ENCODE measurements at places on chromosomes 4 and X. TPM values are rescaled to one million over a fixed set of nuclear protein-coding genes. Genes with fewer than 3 reads are reported as not detected.

The EDA2R gene
- 8.5 TPM for total RNA-seq

The NDP gene
- total RNA-seq = 0.27 TPM

The GABRQ gene
- not detected for total RNA-seq

The ENAM gene
- not detected for total RNA-seq

The SH2D1A gene
- 0.71 TPM for total RNA-seq

The HTN1 gene
- total RNA-seq = not detected

The PDGFC gene
- total RNA-seq = 32.8 TPM

The AFM gene
- total RNA-seq = not detected

The RNF128 gene
- total RNA-seq = not detected

- no peak overlapping the region for H3K27ac ChIP-seq
- DNase-seq = no peak
- H3K4me1 ChIP-seq = no peaks in the 10 kb centered on the region
- H3K4me3 ChIP-seq = no peak overlapping the region
Observed at GRCh38 chrX:18548996-18549395, 122.9 kb downstream of the RS1 start.

DNA sequence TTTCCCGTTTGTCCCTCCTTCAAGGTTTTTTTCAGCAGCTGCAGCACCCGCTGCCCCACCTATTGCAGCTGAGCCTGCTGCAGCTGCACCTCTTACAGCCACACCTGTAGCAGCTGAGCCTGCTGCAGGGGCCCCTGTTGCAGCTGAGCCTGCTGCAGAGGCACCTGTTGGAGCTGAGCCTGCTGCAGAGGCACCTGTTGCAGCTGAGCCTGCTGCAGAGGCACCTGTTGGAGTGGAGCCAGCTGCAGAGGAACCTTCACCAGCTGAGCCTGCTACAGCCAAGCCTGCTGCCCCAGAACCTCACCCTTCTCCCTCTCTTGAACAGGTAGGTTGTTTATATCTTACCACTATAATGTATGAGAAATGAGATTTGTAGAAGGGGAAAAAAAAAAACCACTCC, 4.5 kb downstream of the PRR27 start:
- no peaks in the 10 kb centered on the region for H3K36me3 ChIP-seq
- H3K27me3 ChIP-seq = no peaks in the 10 kb centered on the region
- H3K4me1 ChIP-seq = no peaks in the 10 kb centered on the region
- no peak for DNase-seq

DNA sequence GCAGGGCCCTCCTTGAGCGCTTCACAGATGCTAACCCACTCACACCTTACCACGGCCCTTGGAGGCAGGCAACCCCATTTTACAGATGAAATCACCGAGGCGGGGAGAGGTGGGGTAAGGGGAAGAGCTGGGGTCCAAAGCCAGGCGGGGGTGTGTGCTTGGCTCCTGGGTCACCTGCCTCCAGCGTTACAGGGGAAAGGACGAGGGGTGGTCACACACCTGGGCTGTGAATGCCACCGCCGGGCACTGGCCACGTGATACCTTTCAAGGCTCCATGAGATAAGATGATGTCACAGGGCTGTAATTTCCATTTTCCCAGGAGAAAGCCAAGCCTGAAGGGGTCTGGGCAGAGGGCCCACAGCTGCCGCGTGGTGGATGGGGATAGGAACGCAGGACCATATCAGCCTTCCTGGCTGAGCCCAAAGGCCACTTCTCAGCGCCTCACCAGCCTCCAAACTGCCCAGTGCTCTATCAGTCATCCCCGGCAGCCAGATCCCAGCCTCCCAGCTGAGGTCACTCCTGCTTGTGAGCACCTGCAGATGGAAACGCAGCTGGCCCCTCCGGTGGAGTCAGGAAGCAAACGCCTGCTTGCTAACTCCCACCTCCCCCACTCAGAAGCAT, 62.4 kb upstream of the CRMP1 start:
- H3K27me3 ChIP-seq = no peaks in the 10 kb centered on the region
- H3K4me3 ChIP-seq = no peak overlapping the region
- DNase-seq = no peak
- H3K4me1 ChIP-seq = no peaks in the 10 kb centered on the region
- H3K27ac ChIP-seq = no peak overlapping the region
- H3K36me3 ChIP-seq = no peaks in the 10 kb centered on the region

GRCh38 chr4:134747108-134747805, 545.7 kb upstream of the PABPC4L start:
- DNase-seq = no peak
- H3K27ac ChIP-seq = no peak overlapping the region
- H3K4me1 ChIP-seq = no peaks in the 10 kb centered on the region
- no peaks in the 10 kb centered on the region for H3K27me3 ChIP-seq

DNA sequence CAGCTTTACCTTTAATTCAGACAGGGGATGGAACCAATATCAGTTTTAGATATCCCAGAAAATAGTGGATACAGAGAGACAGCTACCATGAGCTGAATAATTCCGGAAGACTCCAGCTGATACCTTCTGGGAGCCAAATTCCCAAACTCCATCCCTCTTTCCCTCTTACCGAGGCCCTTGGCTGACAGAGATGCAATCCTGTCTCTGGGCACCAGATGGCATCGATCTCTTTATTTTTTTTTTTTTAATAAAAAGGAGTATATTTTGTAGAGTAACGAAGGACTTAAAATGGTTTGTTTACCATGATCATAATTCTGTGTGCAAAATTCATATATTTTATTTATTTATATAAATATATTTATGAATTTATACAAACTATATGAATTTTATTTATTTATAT, 31.0 kb downstream of the RAB40A start:
- DNase-seq = no peak
- H3K27ac ChIP-seq = no peak overlapping the region
- no peak overlapping the region for H3K4me3 ChIP-seq

DNA sequence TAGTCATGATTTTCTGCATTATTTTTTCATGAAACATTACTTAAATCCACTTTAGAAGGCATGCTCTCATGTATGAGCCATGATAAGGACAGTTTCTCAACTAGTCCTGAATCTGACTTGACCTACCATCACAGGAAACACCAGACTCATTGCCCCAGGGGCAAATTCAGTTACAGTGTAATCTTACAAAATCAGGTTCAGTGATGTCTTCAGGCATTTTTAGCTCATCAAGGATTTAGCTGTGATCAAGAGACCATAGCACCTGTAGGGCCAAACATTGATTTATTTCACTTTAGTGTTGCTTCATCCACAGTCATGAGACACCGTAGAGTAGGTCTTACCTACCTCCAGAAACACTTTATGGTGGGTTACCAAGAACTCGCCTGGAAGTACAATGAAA, 3.1 kb upstream of the TASL start:
- H3K27me3 ChIP-seq = no peaks in the 10 kb centered on the region
- DNase-seq = no peak
- no peaks in the 10 kb centered on the region for H3K36me3 ChIP-seq
- no peaks in the 10 kb centered on the region for H3K4me1 ChIP-seq

DNA sequence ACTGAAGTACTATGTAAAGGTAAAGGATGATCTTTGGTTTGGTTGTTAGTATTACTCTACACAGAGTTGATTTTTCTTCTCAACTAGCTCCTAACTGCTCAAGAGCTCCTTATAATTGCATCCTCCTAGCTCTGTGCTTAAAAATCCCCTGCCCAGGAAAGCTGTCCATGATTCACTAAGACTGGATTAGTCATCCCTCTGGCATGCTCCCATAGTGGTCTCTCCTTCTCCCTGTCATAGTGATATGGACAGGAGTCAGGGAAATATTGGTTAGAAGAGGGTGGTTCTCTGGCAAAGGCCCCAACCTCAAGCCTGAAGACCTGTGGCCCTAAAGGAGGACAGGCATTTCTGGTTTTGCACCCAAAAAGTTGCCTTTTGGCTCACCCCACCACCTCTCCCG, 242.3 kb upstream of the KCNIP4 start:
- no peak for DNase-seq
- H3K27me3 ChIP-seq = no peaks in the 10 kb centered on the region
- H3K27ac ChIP-seq = no peak overlapping the region
- H3K4me1 ChIP-seq = no peaks in the 10 kb centered on the region

DNA sequence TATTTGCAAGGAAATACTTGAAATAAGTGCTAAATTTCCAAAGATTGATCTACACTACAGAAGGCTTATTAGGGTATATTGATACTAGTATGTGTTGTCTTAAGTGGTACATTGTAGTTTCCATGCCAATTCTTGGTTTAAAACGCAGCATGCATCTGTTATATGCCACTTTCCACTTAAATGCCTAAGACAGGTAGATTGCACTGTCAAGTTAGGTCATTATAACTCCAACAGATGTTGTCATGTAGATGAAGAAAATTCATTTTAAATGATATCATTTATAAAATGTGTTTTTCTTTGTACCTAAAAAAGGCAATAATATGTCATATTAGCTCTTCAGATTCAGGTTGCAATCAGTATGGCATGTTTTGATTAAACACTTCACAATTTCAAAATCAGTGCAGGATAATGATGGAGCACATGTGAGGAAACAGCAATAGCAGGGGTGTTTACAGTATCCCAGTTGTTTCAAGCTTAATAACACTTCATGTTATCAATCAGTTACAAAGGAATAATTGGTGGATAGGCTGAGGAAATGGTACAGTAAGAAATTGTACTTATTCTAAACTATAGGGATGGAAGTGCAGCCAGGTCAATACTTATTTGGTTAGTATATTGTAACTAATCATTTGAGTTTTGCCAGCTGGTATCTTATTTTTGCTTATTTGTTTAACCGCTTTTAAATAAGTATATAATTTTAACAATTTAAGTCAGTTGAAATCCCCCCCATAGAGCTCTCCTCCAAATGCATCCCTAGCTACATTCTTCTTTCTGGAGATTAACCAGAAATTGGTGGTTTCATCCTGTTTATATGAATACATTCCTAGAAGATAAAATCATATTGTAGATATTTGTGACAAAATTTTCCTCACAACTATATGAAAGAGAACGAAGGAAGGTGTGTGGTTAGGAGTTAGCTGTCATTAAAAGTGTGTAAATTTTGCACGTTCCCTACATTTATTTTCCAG, 454.4 kb upstream of the ATOH1 start:
- no peak overlapping the region for H3K27ac ChIP-seq
- no peaks in the 10 kb centered on the region for H3K4me1 ChIP-seq
- H3K4me3 ChIP-seq = no peak overlapping the region
- no peaks in the 10 kb centered on the region for H3K27me3 ChIP-seq

- H3K27ac ChIP-seq = no peak overlapping the region
- DNase-seq = no peak
- no peaks in the 10 kb centered on the region for H3K36me3 ChIP-seq
- H3K4me1 ChIP-seq = no peaks in the 10 kb centered on the region
- no peak overlapping the region for H3K4me3 ChIP-seq
- H3K27me3 ChIP-seq = no peaks in the 10 kb centered on the region
Observed at GRCh38 chrX:124388562-124388961, 42.2 kb downstream of the SH2D1A start.

GRCh38 chr4:132910229-132910748, 238.8 kb upstream of the PCDH10 start:
- no peaks in the 10 kb centered on the region for H3K4me1 ChIP-seq
- no peaks in the 10 kb centered on the region for H3K36me3 ChIP-seq
- no peak for DNase-seq
- H3K4me3 ChIP-seq = no peak overlapping the region
- no peaks in the 10 kb centered on the region for H3K27me3 ChIP-seq
- no peak overlapping the region for H3K27ac ChIP-seq

- H3K27me3 ChIP-seq = no peaks in the 10 kb centered on the region
- H3K36me3 ChIP-seq = no peaks in the 10 kb centered on the region
- H3K4me3 ChIP-seq = no peak overlapping the region
- no peak for DNase-seq
- H3K4me1 ChIP-seq = no peaks in the 10 kb centered on the region
Observed at GRCh38 chrX:21493226-21493830, 119.1 kb downstream of the CNKSR2 start.

DNA sequence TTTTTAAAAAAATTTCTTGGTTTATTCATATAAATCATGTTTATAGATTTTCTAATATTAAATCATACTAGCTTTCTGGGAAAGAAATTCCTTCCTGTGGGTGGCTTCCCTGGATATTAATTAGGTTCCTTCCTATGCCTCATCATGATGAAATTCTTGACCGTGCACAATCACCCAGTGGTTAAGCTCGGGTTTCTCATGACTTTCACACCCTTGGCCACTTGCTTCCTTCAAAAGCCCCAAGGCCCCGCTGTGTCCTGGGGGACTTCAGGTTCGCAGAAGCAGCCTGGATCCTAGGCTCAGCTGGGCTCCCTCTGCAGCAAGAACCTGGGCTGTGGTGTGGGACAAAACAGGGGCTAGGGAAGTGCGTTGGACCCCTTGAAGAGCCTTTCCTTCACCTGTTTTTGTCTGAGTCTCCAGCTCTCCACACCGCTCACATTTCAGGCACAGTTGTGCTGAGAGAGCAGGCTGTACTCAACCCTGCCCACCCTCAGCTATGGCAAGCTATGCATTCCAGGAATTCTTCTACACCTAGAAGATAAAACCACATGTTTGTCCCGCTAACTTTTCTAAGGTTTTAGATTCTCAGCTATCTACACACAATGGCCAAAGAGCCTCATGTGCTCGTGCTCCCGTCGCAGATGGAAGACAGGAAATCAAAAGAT, 48.9 kb upstream of the TMSB15B start:
- H3K4me1 ChIP-seq = no peaks in the 10 kb centered on the region
- H3K36me3 ChIP-seq = no peaks in the 10 kb centered on the region

DNA sequence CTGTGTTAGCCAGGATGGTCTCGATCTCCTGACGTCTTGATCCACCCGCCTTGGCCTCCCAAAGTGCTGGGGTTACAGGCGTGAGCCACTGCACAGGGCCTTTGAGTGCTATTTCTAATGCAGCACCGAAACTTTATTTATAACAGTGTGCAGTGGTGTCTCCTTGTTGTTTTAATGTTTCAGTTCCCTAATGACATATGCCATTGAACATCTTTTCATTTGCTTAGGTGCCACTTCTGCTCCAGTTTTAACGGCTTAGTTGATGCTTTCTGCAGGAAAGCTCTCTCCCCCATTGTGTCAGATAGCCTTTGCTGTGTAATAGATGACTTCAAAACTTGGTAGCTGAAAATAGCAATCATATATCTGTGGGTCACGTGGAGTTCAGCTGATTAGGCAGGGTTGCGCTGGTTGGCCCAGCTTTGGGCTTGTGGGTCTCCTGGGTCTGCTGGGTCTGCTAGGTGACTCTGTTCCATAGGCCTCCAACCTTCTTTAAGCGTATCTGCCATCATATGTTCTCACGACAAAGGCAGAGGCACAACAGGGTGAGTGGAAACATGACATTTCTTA, 76.4 kb upstream of the SHISA3 start:
- H3K36me3 ChIP-seq = no peaks in the 10 kb centered on the region
- no peaks in the 10 kb centered on the region for H3K27me3 ChIP-seq
- no peak overlapping the region for H3K4me3 ChIP-seq
- no peak for DNase-seq

- no peaks in the 10 kb centered on the region for H3K27me3 ChIP-seq
- peaks cover 25% of the 10 kb centered on the region for H3K4me1 ChIP-seq
- no peak overlapping the region for H3K27ac ChIP-seq
- no peaks in the 10 kb centered on the region for H3K36me3 ChIP-seq
- H3K4me3 ChIP-seq = no peak overlapping the region
Observed at GRCh38 chr4:11418610-11419009, 10.1 kb downstream of the HS3ST1 start.

GRCh38 chr4:828641-829271, 2.8 kb upstream of the CPLX1 start:
- H3K36me3 ChIP-seq = no peaks in the 10 kb centered on the region
- no peak overlapping the region for H3K4me3 ChIP-seq
- peaks cover 10% of the 10 kb centered on the region for H3K4me1 ChIP-seq
- H3K27ac ChIP-seq = no peak overlapping the region
